ENCODE measurements at places on chromosomes 4 and X.

DNA sequence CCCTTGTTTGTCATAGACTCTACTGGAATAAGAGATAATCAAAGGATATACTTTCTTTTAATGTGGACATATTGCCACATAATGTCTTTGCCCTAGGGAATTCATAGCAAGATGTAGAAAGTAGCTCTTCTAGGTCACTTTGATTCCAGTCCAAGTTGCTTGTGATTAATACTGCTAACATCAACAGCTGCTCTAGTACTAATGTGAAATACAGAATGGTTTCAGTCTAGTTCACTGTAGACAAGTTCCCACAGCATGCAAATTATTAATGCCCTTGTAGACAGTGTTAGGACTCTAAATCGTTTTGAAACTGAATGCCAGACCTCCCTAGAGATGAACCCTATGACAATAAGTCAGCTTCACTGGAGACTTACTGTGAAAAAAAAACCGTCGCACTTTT is 494.6 kb upstream of the ATOH1 start:
- no peak for DNase-seq

- peak; percentile 85 for DNase-seq
These were observed at the start of gene SLC35A2 for GRCh38 chrX:48911412-48912182. SLC35A2 (minus strand) TSS chrX:48911646; CDS start chrX:48911636, 10 bp downstream.

- DNase-seq = no peak
These were observed 289.5 kb downstream of the SMARCA1 start for GRCh38 chrX:129233786-129234185.

GRCh38 chr4:128528793-128529553 is 241.4 kb upstream of the PGRMC2 start:
- no peak for DNase-seq

- no peak for DNase-seq
These were observed 280.1 kb downstream of the PABPC4L start for GRCh38 chr4:133921280-133922195.

DNA sequence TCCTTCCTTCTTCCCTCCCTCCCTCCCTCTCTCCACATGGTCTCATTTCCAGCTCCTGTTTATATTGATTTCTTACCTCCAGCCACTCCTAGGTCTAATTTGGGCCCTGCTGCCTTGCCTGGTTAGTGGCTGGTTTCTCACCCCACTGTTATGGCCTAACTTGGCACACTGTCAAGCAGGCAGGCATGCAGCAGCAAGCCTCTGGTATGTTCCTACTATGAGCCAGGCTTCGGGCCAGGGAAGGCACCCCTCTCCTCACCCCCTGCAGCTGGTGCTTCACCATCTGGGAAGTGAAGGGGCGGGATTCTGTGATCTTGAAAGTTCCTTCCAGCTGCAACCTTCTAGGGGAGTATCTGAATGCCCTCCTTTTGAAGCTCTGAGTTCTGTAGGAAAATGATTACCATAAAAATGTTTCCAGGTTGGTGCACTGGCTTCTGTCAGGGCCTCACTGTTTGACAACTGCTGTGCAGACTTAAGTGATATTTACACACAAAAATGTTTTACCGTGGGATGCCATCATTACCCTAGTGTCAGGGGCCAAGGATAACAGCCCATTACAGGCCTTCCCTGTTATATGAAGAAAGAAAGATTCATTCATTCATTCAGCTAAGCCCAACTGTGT is 10.1 kb upstream of the VMA21 start:
- no peak for DNase-seq

DNA sequence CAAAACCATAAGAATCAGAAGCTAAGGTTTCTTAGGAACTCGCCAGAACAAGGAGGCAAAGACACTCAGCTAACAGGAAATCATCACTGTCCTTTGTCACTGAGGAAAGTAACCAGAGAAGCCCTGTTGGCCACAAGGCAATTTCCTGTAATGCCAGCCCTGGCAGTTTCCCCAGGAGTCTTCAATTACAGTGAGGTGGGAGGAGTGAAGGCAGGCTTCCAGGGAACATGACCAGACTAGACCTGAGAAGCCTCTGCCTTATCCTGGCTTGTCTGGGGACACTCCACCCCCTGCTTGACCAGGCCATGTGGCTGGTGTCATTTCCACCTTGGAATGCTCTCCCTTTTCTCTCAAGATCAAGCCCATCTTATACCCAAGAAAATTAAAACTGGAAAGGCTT is 125.3 kb downstream of the COL4A6 start:
- no peak for DNase-seq

- no peak for DNase-seq
These were observed 15.5 kb upstream of the HTRA3 start for GRCh38 chr4:8254076-8254475.

- peak; percentile 83 for DNase-seq
These were observed 10.4 kb upstream of the TSPYL2 start for GRCh38 chrX:53071604-53072417.
